HCT116 (cell line): ENCODE measurements at places on chromosomes 6 and 20.
A peak's percentile ranks its signal among the peaks of the same experiment; 100 is the strongest.

- DNase-seq = no peak
These were observed 45.0 kb upstream of the RIPOR2 start for GRCh38 chr6:24980507-24981385.

DNA sequence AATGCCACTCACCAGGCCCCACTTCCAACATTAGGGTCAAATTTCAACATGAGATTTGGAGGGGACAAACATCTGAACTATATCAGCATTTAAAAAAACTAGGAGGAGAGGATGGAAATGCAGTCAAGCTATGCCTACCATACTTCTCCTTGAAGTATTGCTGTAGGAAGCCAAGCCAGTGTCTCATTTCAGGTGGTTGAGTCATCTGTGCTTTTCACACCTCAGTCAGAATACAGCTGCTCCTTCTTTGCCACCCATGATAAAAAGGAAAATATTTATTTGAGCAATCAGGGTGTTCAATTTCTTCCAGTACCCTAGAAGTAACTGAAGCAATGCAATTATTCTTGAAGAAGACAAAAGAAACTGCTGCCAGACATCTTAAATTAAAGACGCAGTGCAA, 47.0 kb upstream of the EEF1E1 start:
- DNase-seq = no peak

DNA sequence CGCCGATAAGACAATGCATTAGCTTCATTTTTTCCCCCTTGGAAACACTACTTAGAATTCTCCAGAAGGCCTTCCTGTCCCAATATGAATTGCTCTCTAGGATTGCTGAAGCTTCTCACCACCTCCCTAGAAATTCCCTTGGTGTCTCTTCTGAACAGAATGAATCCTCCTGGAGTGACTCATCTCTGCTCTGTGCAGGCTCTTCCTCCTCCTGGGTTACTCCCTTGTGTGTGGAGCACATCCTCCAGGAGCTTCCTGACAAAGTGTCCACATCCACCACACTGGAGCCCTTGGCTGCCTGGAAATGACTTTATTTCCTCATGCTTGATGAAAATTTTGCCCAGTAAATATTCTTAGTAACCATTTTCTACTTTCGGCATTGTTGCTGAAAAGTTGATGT, 54.4 kb downstream of the DTNBP1 start:
- peak; percentile 21 for DNase-seq

DNA sequence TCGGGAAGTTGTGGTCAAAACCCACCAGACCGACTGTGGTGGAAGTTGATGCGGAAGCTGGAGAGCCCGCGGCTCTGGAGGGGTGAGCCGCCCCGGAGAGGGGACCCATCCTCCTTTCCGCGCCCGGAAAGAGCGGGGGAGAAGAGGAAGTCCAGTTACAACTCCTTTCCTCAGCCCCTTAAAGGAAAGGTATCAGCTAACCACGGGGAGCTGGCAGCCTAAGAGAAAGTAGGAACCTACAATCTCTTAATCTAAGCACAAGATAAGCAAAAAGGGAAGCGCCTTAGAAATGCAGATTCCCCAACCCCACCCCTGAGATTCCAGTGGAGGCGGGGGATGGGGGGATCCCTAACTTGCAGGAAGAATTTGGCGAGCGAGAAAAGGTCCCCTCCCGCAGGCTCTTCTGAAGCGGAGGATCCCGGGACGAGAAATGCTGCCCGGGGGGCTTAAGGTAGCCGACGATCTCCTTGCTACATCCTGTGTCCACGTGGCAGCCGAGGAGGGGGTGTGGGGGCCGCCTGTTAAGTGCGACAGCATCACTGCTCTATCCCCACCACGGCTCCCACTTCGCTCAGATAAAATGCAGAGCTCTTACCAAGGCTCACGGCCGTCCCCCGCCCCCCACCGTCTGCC, 87.5 kb downstream of the ZFP64 start:
- DNase-seq = no peak

- no peak for DNase-seq
These were observed 49.9 kb downstream of the EZR start for GRCh38 chr6:158769234-158769770.

DNA sequence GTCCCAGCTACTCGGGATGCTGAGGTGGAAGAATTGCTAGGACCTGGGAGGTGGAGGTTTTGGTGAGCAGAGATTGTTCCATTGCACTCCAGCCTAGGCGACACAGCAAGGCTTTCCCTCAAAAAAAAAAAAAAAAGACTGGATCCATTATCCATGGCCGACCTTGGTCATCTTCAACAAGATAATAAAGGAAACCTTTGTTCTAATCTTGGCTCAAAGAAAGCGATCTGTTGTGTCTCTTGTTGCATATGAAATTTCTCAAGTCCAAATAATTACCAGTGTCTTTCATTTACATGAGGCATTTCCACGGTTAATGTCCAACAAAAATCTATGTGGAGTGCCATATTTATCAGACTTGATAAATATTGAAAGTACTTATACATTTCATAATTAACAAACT, 23.7 kb upstream of the KIF16B start:
- no peak for DNase-seq

- DNase-seq = no peak
These were observed 67.2 kb downstream of the OPRM1 start for GRCh38 chr6:154106251-154106650.

DNA sequence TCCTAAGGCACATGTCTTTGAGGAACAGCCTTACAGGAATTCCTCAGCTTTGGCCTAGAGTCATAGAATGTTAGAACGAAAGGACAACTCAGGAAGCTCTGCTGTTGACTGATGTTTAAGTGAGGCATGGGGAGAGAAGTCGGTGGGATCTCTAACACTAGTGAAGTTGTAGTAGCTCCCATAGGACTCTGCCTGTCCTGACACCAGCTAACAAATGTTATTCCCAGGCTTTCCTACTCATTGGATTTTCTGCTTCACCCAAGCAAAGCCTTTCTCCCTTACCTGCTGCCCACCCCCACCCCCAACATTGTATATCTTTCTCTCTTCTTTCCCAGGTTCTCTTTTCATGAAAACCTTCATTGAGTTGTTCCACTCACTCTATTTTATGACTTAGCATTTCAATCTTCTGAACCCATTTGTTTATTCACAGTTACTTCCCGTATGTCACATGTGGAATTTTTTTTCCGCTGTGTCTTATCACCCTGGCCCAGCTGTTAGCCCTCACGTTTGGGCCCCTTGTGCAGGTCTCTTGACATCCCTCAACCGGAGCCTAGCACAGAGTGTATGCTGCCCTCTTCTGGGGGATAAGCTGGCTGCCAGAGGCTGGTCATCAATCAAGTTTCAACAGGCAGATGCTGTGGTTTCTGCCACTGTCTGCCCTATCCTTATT, 39.2 kb upstream of the RNF8 start:
- DNase-seq = peak; percentile 7

- no peak for DNase-seq
These were observed 179.3 kb downstream of the EYA2 start for GRCh38 chr20:47073766-47074475.

GRCh38 chr6:131136021-131136786, 937 bp downstream of the AKAP7 start:
- no peak for DNase-seq

DNA sequence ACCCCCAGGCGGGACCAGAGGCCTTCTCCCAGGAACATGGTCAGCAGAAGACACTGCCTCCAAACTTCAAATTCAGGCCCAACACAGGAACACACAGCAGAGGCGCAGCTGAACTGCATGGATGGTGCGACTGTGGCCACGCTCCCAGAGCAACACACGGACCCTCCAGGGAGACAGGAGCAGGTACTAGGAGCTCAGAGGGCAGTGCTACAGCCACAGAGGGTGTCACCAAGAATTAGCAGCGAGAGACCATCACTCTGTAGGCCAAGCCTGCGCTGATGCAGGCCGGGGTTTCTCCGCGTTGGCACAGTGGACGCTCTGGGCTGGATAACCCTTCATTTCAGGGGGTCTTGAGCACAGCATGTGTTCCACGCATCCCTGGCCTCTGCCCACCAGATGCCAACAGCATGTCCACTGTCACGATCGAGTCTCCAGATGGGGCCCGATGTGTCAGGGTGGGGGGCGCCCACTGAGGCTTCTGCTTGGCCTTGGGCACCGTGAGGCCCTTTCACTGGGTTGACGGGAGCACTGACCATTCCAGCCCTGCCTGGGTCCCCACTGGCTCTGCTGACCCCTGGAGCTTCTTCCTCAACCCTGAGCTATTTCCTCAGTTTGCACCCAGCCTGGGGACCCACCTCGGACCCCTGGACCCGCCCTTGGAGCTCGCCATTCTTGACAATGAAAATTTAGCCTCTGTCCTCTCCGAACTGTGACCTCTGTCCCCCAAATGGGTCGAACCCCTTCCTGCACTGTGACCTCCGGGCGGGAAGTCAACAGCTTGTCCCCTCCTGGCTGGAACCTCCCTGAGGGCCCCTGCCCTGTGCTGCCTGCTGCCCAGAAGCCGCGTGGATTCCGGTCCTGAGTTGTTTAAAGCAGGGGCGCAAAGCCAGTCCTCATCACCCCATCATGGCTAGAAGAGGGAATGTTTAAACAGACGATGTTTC, 239.4 kb downstream of the DLL1 start:
- DNase-seq = no peak

DNA sequence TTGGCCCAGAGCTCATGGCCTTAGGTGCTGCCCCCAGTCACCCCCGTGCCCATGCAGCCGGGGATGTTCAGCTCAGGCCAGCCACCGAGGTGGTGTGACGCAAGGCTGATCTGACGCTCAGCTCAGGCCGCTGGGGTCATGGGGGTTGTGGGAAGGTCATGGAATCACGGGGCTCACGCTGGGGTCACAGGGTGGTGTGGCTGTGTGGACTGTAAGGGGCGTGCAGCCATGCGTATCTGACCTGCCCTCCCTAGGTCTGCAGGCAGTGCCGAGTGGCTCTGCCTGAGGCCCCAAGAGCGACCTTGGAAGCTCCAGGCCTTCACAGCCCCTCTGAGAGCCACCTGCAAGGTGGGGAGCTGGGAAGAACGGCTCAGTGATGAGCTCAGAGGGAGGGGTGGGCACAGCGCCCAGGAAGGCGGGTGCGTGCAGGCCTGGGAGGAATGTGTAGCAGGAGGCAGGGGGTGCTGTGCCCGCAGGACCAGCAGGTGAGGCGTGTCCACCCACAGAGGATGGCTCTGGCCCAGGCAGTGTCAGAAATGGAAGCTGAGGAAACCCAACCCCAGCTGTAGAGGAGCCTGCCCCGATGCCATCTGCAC, 27.8 kb downstream of the CHRNA4 start:
- no peak for DNase-seq

DNA sequence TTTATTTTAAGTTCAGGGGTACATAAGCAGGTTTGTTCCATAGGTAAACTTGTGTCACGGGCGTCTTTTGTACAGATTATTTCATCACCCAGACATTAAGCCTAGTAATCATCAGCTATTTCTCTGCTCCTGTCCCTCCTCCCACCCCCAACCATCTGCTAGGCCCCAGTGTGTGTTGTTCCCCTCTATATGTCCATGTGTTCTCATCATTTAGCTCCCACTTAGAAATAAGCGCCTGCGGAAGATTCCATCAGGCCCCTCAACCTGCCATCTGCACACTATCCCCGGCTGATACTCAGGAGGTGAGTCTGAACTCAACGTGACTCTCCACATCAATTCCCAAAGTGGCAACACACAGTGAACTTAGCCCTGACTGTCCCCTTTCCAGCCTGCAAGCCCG, 228.0 kb upstream of the SYNDIG1 start:
- DNase-seq = no peak

GRCh38 chr6:156771047-156771446, 6.1 kb upstream of the ARID1B start:
- DNase-seq = no peak
